ENCODE measurements at places on chromosomes 12 and 14. TPM values are rescaled to one million over a fixed set of nuclear protein-coding genes. Genes with fewer than 3 reads are reported as not detected.
A peak's percentile ranks its signal among the peaks of the same experiment; 100 is the strongest.

- no peak for DNase-seq
Measured at GRCh38 chr14:58942516-58942915, 246.0 kb upstream of the DAAM1 start.

DNA sequence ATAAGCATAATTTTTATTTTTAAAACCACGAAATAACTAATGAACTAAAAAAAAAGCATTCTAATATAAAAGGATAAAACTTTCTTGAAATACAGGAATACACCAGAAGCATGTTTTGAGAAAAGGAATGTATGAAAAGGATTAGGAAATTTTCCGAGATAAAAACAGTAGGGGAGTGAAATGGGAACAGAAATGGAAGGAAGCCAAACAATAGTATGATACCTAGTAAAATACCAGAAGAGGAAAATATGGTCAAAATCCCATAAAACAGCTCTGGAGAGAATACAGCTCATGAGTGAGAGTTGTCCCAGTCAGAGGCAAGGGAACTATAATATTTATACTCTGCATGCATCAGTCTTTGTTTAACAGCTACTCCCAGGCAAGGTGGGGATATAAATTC is 1016.2 kb downstream of the SLC6A15 start:
- no peak for DNase-seq

GRCh38 chr14:35535483-35536112 is 1.6 kb downstream of the INSM2 start:
- DNase-seq: no peak

DNA sequence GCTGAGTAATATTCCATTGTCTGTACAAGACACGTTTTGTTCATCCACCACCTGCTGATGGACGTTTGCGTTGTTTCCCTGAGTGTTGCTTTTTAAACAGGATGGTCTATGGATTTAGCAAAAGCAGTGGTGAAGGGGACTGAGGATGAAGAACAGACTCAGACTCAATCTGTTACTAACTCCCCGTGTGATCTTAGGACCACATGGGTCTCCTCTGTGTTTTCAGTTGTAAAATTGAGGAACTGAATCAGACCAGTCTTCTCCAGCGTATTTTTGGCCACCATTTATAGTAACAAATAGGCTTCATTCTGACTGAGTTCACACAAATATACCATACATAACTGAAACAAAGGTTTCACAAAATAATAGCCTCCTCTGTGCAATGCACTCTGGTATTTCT is 85.6 kb downstream of the FOXN3 start:
- DNase-seq: no peak

DNA sequence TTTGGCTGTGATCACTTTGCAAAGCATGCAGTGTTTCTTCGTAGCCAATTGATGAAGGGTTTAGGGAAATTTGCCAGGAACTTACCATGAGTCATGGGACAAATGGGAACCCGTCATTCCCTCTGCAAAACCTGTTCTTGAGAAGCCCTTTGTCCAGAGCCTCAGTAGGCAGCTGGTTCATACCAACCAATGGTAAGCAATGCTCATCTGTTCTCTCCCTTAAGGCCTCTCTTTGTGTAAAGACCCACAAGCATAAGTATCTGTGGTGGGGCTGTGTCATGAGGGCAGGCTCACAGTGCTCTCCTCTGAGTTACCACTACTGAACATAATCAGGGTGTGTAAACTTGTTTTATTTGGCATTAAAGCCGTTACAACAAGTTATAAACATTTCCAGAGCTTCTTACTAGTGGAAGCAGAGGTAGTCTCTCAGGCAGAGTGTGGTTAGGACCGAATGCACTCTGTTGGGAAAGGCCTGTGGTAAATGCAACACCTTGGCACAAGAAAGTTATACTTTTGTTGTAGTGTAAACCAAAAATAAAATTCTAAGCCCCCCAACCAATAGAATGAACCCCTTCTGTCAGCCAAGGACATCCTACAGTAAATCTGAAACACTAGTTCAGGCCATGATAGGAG is 119.8 kb downstream of the SINHCAF start:
- no peak for DNase-seq

DNA sequence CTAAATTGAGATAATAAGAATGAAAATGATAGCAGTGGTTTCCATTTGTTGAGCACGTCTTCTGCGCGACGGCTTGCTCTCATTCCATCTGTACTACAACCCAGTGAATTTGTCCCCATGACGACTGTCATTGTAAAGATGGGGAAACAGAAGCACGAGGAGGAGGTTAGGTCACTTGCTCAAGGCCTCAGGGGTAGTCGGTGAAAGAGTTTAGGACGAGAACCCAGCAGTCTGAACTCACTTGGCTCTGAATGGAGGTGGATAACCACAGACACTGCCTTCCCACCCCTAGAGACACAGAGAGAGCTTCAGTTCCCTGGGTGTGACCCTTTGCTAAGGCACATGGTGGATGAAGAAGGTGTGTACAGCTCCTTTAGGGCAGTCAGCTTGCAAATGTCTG is 30.9 kb upstream of the PLEKHG3 start:
- no peak for DNase-seq

DNA sequence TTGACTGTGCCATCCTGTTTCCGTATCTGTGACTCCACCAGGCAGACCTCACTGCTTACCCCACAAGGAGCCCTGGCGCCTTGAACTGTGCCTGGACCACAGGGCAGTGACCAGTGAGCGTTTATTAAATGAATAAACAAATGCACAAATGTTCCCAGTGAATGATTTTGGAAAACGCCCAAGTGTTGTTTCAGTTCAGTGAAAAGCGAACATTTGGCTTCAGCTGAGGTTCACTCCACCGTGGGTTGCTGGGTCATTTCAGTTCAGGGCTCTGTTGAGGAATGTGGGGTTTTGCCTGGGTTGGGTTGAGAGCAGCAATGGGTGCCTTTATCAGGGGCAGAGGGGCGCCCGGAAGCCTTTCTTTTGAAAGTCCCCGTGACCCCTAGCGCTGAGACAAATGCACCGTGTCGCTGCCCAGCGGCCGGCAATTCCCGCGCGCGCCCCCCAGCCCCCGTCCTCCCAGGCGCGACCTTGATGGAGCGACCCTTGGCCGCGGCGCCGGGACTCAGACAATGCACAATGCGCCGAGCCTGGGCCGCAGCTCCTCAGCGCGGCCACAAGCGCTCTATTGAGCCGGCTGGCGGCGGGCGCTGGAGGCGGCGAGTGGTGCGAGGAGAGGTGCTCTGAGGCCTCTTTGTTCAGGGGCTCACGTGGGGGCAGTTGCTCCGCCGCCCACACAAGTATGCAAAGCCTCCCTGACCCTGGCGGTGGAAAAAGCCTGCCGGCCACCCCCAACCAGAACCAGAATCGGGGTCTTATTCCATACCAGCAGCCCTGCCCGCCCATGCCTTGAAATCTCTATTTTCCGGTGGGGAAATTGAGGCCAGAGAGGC is 40.5 kb upstream of the CLMN start:
- no peak for DNase-seq

DNA sequence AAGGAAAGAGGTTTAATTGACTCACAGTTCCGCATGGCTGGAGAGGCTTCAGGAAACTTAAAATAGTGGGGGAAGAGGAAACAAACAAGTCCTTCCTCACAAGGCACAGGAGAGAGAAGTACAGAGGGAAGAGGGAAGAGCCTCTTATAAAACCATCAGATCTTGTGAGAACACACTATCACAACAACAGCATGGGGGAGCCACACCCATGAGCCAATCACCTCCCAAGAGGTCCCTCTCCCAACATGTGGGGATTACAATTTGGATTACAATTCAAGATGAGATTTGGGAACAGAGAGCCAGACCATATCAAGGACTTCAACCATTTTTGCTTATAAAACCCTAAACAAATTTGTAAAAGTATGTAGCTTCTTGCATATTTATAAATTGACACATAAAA is 45.8 kb downstream of the SLCO1C1 start:
- DNase-seq: no peak

DNA sequence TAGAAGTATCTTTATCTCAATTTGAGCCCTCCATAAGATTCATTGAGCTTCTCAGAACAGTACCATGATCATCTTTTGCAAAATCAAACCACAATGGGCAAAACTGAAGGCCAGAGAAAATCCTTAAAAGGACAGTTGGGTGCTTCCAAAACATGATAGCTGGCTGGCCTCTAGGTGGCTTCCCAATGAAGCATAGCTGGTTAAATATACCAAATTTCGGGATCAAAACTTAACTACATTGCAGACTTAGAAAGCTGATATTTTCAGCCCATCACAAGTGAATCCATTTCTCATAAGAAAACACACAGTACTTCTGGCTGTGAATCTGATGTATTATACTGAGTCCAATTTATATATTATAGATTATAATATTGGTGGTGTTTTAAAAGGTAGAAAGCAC is 15.3 kb upstream of the PIK3C2G start:
- DNase-seq: no peak

GRCh38 chr12:47023953-47024352 is 55.5 kb upstream of the PCED1B start:
- DNase-seq: no peak

DNA sequence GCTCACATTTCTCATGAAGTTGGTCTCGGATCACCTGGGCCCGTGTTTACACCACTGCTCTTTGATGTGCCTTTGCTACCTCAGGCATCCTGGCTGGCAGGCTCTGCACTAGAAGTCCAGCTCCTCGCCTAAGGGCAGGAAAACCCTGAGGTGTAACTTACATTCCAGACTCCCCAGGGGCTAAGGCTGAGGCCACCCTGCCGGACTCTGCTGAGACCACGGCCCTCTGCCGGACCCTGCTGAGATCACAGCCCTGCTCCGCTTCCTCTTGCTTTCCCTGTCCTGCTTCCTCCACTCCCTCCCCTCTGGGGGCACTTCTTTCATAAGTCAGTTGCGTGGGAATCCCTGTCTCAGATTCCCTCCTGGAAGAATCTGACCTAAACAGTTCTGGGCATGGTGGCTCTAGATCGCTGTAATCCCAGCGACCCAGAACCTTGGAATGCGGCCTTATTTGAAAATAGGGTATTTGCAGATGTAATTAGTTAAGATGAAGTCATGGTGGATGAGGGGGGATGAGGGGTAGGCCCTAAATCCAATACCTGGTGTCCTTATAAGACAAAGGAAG is 17.2 kb downstream of the RILPL1 start:
- DNase-seq: no peak

GRCh38 chr14:65492266-65492665 is 79.7 kb downstream of the FUT8 start:
- no peak for DNase-seq

DNA sequence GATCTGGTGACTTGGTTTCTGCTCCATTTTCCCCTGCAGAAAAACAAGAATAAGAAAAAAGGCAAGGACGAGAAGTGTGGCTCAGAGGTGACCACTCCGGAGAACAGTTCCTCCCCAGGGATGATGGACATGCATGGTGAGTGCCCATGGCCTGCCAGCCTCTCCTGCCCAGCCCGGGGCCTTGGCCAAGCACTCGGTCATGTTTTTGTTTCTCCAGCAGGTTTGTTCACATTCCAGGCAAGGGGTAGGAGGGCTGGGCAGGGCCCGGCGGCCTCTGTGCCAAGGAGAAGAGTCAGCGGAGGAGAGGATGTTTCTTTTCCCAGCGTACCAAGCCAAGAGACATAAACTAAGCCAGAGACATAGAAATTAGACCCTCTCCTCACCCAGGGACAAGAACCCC is 13.6 kb downstream of the BCL7A start:
- DNase-seq: no peak

GRCh38 chr12:96427269-96427729 is 27.1 kb upstream of the CDK17 start:
- peak; percentile 88 for DNase-seq

GRCh38 chr14:67963960-67964812 is 144.6 kb downstream of the RAD51B start:
- peak; percentile 45 for DNase-seq

- peak; percentile 47 for DNase-seq
Measured at GRCh38 chr12:27635349-27635972, 60.8 kb upstream of the REP15 start.

KHNYN gene
- 35.7 TPM for polyA plus RNA-seq

CISTR gene
- polyA plus RNA-seq: not detected

ALDH2 gene
- 28.9 TPM for polyA plus RNA-seq

BMAL2 gene
- polyA plus RNA-seq: 1.5 TPM

All from muscle of back (tissue), 13 donors.